ENCODE measurements at places on chromosomes 11 and 22.

GRCh38 chr11:78910322-78910721, 335.7 kb upstream of the NARS2 start:
- no peak for DNase-seq

DNA sequence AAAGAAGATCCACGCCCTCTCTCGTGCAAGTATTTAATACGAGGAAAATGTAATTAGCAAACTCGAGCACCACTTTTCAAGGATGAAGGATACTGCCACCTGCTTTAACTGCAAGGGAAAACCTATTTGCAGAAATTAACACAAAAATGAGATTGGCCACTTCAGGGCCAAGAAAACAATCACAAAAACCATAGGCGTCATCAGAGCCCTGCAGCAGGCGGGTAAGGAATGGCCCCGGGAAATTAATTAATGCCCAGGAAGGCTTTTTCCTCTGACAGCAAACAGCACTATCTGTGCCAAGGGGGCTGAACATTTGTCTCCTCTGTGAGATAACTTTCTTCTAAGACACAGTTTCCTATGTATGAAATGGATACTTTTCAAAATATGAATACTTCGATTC, 255.7 kb downstream of the CTTN start:
- no peak for DNase-seq

DNA sequence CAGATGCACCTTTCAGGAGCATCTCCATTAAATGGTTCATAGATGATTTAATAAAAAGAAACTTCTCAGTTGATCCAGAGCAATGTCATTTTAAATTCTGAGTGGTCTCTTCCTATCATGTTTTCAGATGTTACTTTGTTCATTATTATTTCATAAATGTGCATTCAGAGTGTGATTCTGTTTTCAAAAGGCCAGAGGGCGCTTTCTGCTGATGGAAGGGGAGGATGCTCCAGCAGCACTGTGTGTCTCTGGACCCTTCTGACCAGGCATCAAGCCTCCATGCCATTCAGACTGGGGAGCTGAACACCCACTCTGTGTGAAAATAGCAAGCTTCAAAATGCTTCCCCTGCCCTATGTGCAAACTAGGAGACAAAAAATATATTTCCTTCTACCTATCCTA, 23.9 kb upstream of the CRTAM start:
- no peak for DNase-seq

DNA sequence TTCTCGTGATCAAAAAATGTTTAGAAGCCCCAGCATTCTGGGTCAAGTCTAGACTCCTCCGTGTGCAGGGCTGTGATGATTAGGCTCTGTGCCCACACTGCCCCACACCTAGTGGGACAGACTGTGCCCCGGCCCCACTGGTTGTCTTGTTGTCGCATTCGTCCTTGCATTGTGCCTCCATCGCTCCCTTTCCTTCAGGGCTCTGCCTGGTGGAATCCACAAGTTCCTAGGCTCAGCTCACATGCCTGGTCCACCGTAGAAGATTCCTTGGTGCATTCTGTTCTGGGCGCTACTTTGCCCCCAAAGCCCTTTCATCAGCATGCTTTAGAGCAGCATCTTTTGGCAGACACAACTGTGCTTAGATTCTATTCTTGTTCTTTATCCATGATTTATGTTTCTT, 23.5 kb upstream of the THY1 start:
- DNase-seq, result no peak

GRCh38 chr11:1706634-1707400, 9.8 kb downstream of the KRTAP5-6 start:
- DNase-seq, result no peak

GRCh38 chr11:128343870-128344269, 243.5 kb downstream of the ETS1 start:
- DNase-seq, result no peak

- no peak for DNase-seq
Measured at GRCh38 chr11:73530109-73530508, 67.8 kb downstream of the FAM168A start.

DNA sequence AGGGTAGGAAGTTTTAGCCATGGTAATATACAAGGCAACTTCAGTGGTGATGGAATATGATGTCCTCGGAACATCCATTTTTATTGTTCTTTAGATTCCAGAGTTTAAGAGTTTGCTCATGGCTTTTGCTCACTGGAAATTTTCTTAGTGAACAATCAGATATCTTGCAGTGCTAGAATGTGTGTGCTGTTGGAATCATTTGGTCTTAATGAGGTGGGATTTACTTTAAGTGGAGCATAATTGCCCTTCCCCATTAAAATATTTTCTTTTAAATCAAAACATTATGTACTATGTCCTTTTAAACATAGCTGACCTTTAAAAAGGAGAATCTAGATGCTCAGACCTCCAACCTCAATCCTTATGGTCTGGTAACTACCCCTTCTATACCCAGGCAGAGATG, 77.3 kb upstream of the LDLRAD3 start:
- DNase-seq, result no peak

DNA sequence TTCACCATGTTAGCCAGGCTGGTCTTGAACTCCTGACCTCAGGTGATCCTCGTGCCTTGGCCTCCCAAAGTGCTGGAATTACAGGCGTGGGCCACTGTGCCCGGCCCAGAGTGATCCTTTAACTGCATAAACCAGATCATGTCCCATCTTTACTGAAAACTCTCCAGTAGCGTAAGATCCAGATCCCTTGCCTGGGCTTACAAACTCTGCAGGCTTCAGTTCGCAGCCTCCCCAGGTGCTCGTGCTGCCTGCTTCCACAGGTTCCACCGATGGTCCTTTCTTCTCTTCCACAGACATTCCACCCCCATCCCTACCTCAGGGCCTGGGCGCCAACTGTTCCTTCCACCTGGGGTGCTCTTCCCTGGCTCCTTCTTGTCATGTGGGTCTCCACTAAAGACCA, 88.8 kb upstream of the SHANK2 start:
- DNase-seq, result no peak

- no peak for DNase-seq
Measured at GRCh38 chr11:115214644-115215234, 289.5 kb downstream of the CADM1 start.

DNA sequence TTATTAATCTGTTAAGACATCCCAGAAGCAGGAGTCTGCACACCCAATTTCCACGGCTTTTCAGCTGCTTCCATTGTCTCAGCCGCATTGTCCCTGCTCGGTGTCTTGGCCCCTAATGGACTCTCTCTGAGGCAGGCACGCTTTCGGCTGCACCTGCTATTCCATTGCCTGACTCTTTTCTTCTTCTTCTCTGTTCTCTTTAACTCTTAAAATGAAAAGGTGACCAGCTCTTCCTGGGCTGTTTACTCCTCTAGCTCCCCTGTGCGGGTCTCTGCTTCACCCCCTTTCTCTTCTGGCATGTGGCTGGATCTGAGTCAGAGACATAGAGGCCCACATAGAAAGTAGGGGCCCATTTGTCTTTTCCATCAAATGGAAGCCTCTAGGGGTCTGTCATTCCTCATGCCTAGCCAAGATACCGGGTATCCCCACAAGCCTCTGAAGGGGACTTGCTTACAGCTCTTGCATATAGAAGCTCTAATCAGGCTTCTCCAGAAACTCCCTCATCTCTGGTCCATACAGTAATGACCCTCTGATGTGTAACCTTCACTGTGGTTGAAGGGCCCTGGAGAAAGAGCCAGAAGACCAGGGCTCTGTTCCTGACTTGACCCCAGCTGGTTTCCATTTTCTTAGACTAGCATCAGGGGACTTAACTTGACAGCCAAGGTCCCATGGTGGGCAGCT, 243.9 kb downstream of the ST3GAL4 start:
- no peak for DNase-seq

DNA sequence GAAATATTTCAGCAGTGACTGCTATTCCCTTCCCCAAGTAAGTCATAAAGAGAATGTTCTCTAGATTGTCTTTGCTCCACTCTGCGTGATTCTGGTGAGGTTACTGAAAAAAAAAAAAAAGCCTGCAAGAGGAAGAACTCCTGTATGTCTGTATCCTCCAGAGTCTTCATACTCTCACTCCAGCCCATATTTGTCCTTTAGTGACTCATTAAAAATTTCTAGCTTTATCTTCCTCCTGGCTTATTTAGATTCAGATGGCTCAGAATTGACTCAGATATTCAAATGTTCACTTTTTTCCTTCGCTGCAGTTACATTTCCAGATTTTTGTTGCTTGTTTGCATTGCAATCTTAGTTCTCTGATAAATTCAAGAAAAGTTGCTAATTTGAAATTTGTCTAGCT, 76.3 kb upstream of the CNTN5 start:
- DNase-seq, result no peak

- no peak for DNase-seq
Measured at GRCh38 chr11:19351426-19351825, 110.7 kb upstream of the E2F8 start.

GRCh38 chr11:80872116-80872728, 1431.4 kb upstream of the TENM4 start:
- DNase-seq, result no peak

DNA sequence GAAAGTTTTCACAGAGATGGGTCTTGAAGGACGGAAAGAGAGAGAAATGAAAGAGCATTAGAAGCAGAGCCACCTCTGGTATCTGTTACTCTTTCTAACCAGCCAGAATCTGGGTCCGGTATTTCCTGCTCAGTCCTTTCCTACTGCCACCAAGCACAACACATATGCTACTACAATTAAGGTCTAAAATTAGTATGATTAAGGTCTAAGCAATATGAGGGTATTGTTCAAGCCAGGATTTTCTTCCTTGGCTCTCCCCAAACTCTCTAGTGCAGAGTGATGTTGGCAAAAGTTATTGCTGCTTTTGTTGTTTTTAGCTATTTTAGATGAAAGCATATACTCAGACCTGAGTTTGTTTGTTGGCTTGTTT, 59.2 kb upstream of the EED start:
- DNase-seq, result no peak

- no peak for DNase-seq
Measured at GRCh38 chr22:36279219-36279666, 26.3 kb downstream of the APOL1 start.

DNA sequence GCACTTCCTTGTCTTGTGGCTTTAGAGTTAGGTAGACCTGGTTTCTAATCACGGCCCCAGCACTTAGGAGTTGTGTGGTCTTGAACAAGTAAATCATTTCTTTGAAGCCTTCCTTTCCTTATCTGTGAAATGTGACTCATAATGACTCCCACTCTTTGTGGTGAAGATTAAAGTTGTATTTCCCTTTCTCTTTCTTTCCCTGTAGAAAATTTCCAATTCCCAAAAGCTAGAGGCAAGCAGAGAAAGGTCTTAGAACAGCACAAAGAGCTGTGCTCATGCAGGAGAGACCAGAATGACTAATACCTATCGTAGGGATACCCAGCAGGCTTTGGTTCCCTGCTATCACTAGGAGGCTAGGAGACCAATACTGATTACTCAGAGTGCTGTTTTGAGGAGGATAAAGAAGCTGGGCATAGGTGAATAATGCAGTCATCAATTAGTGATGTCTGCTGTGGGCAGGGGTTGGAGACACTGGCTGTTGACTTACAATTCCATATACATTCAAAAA, 270.7 kb upstream of the SYN3 start:
- no peak for DNase-seq

- DNase-seq, result no peak
Measured at GRCh38 chr22:50189184-50189848, 3.6 kb downstream of the TRABD start.

DNA sequence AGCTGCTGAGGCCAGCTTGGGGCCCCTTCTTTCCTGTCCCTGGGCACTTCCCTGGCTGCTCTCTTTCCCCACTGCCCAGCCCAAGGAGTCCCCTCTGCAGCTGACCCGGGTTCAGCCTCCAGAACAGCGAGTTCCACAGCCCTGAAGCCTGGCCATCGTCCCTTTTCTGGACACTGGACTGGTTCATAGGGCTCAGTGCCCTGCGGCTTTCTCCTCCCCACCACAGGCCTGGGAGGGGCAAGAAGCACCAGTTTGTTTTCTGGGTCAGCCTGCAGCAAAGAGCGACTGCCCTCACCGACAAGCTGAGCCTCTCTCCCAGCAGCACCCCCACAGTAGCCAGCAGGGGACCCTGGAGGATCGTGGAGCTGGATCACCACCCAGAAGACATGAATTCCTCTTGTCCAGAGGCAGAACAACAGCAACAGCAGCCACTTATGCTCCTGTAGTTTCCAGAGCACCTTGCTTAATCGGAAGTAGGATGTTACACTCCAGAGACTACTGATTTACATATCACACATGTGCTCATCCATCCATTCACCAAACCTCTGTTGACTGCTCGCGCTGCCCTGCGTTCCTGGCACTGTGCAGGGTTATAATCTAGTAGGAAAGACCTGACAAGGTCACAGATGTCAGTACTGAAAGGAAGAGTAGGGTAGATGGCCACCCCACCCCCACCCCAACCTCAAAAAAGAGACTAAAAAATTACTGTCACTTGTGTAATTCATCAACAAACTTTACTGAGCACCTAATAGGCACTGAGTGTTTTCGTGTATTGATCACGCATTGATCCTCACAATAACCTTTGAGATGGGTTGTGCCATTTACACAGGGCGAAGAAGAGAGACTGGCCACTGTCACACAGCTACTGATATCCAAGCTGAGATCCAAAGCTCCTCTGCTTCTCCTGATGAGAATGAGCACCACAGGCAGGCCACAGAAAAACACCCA, 13.0 kb upstream of the CXCR5 start:
- no peak for DNase-seq

DNA sequence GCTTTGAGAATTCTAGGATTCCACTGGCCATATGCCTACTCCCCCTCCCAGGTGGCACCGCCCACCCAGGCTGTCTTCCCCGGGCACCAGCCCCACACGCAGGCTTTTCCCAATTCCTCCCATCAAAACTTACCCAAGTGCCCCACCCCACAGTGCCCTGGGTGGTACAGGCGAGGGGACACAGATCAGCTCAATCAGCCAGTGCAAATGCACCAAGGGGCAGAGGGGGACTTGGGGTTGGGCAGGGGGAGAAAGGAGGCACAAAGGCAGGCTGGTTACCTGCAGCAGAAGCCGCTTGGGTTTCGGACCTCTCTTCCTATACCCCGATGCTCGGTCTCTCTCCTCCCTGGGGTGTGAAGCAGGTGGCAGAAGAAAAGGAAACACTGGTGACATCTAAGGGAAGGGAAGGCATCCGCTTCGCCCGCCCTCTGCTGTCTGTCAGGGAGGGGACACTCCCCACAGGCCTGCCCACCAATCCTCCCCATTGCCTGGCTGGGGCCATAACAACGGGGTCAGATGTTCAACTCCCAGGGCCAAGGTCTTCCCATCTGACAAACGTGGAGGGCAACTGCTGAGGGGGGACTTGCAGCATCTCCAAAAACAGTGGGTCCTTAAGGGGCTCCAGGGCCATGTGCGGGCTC, 14.0 kb downstream of the CBX7 start:
- no peak for DNase-seq

- DNase-seq, result no peak
Measured at GRCh38 chr11:103491777-103492176, 382.6 kb downstream of the DYNC2H1 start.

DNA sequence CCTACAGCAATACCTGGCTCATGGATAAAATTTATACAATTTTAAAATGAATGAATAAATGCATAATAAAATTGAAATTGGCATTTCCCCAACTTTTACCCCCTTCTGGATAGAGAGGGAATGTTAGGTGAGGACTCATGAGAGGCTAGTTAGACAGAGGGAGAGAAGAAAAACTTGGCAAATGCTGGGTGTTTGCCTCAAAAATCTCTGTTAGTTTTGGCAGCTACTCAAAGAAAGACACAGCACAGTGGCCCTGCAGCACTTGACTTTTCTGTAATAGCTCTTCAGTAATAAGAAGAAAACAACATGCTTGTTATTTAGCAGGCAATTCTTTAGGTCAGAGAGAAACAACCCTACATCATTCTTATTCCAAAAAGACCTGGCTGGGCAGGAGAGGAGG, 20.7 kb upstream of the IZUMO1R start:
- no peak for DNase-seq
